Aorta (tissue), 5 donors: ENCODE measurements at places on chromosomes 1 and 21.

- no peak overlapping the region for H3K4me3 ChIP-seq
- H3K27me3 ChIP-seq, result no peaks in the 10 kb centered on the region
- H3K36me3 ChIP-seq, result no peaks in the 10 kb centered on the region
- no peak for DNase-seq
- no peaks in the 10 kb centered on the region for H3K4me1 ChIP-seq
- H3K27ac ChIP-seq, result no peak overlapping the region
These were observed 8.8 kb upstream of the WDTC1 start for GRCh38 chr1:27225621-27226020.

GRCh38 chr1:89040315-89040626 lies 17.6 kb upstream of the GBP3 start:
- no peak overlapping the region for H3K27ac ChIP-seq
- H3K36me3 ChIP-seq, result no peaks in the 10 kb centered on the region
- DNase-seq, result no peak
- no peak overlapping the region for H3K4me3 ChIP-seq
- no peaks in the 10 kb centered on the region for H3K4me1 ChIP-seq
- H3K27me3 ChIP-seq, result no peaks in the 10 kb centered on the region

DNA sequence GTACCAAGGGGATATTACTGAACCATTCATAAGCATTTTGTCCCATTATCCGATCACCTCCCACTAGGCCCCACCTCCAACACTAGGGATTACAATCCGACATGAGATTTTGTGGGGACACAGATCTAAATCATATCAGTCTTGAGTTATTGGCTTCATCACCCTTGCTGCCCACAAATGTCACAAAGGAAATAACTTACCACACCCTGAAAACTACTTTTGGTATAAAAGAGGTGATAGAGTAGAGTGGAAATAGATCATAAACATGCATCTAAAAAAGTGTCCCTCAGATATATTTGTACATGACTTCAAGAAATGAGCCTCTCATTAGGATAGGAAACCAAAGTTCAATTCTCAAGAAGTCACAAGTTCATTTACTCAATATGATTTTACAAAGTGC lies 22.6 kb upstream of the FCRL3 start:
- no peaks in the 10 kb centered on the region for H3K36me3 ChIP-seq
- no peak for DNase-seq
- H3K4me1 ChIP-seq, result no peaks in the 10 kb centered on the region
- H3K4me3 ChIP-seq, result no peak overlapping the region

DNA sequence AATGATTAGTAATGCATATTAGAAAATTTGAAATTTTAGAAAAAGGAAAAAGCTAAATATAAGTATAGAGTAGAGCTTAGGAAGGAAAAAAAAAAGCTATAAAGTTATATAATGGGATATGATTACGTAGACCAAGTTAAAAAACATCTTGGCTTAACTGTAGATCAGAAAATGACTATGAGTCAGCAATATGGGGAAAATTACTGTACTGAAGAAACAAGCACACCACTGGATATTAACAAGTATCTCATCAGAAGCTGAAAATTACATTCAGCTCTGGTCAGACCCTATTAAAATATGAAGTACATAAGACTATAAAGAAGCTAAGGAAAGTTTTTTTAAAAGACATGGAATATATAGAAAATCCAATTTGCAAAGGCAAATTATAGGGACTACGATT lies 19.5 kb downstream of the DNAJC8 start:
- no peaks in the 10 kb centered on the region for H3K4me1 ChIP-seq
- H3K36me3 ChIP-seq, result peaks cover 3% of the 10 kb centered on the region
- DNase-seq, result no peak
- H3K27ac ChIP-seq, result no peak overlapping the region

DNA sequence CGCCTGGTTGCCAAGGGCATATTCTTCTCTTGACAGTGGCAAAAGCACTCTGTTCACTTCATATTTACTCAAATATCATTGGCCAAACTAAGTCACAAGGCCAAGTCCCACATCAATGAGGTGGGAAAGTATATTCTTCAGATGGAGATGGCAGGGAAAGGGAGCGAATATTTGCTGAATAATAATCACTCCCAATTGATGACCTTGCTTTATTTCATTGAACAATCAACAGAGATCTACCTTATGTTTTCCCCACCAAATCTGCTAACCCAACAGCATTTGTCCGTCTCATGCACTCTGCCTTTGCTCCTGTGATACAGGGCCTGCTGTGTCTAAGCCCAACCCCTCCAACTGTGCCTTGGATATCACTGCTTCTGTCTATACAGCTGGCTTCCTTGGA lies 45.2 kb upstream of the PCP4 start:
- no peaks in the 10 kb centered on the region for H3K4me1 ChIP-seq
- H3K27ac ChIP-seq, result no peak overlapping the region
- H3K27me3 ChIP-seq, result no peaks in the 10 kb centered on the region
- H3K36me3 ChIP-seq, result no peaks in the 10 kb centered on the region

GRCh38 chr1:52455686-52456085 lies 51.3 kb downstream of the PRPF38A start:
- no peak overlapping the region for H3K4me3 ChIP-seq
- no peak for DNase-seq
- H3K4me1 ChIP-seq, result no peaks in the 10 kb centered on the region

- no peaks in the 10 kb centered on the region for H3K27me3 ChIP-seq
- peak overlapping the region; percentile 31 for H3K4me3 ChIP-seq
- DNase-seq, result no peak
- H3K4me1 ChIP-seq, result no peaks in the 10 kb centered on the region
- H3K36me3 ChIP-seq, result no peaks in the 10 kb centered on the region
- no peak overlapping the region for H3K27ac ChIP-seq
These were observed 5.1 kb downstream of the DNAJB4 start for GRCh38 chr1:78009836-78010235.

GRCh38 chr1:241716915-241717656 lies 65.0 kb downstream of the WDR64 start:
- no peak overlapping the region for H3K4me3 ChIP-seq
- no peaks in the 10 kb centered on the region for H3K36me3 ChIP-seq
- no peak overlapping the region for H3K27ac ChIP-seq
- H3K27me3 ChIP-seq, result no peaks in the 10 kb centered on the region
- DNase-seq, result no peak

DNA sequence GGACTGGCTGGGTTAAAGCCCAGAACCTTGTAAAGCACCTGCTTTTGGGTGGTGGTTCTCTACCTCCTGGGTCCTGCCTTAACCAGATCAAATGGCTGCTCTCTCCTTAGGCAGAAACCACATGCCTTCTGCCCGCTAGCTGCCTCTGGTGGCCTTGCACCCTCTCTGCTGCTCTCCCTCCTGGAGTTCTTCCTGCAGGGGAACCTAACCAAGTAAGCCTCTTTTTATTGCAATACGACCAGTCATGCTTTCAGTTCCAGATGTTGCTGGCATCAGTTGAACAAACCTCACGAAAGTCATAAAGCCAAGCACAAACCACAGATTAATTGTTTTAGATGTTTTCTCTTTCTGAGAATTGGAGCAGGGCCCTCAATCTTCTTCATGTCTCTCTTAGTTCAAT lies 118.9 kb downstream of the GDAP2 start:
- H3K4me3 ChIP-seq, result no peak overlapping the region
- H3K4me1 ChIP-seq, result peaks cover 6% of the 10 kb centered on the region
- no peaks in the 10 kb centered on the region for H3K36me3 ChIP-seq
- no peaks in the 10 kb centered on the region for H3K27me3 ChIP-seq
- H3K27ac ChIP-seq, result peak overlapping the region; percentile 45
- DNase-seq, result no peak
